ENCODE measurements at places on chromosomes 6 and 20.

GRCh38 chr6:48048451-48049146, 62.4 kb downstream of the PTCHD4 start:
- DNase-seq, result no peak

GRCh38 chr20:41616228-41616627, 1.9 kb downstream of the CHD6 start:
- DNase-seq, result no peak

- DNase-seq, result no peak
Observed at GRCh38 chr6:38973178-38974057, 75.2 kb upstream of the GLP1R start.

DNA sequence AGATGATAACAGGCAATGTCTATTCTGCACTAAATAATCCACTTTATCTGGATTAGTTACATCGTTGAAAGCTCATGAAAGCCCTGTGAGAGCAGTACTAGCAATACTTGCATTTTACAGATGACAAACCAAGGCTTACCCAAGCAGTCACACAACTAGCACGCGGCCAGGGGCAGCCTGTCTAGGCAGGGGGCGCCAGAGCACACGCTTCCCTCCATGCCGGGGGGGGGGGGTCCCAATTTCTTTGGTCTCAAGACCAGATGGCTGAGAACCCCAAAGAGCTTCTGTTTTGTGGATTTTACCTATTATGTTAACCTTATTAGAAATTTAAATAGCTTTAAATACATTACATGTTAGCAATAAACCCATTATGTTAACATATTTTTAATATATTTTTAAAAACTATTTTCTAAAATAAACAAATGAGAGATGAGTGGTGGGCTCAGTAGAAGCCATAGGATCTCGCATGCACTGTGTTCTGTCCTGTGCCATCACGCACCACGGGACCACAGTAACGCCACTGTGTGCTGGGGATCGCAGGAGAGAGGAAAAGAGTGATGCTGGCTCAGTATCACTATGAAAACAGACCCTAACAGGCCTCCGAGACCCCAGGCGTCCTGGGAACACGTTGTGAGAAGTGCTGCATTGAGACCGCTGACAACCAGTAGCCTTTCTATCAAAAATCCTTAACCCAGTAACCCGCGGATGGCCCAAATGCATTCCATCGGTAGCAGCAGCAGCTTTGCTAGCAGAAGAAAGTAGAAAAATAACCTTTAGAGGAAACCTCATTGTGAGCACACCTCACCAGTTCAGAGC, 5.3 kb upstream of the PRR18 start:
- DNase-seq, result peak; percentile 65

DNA sequence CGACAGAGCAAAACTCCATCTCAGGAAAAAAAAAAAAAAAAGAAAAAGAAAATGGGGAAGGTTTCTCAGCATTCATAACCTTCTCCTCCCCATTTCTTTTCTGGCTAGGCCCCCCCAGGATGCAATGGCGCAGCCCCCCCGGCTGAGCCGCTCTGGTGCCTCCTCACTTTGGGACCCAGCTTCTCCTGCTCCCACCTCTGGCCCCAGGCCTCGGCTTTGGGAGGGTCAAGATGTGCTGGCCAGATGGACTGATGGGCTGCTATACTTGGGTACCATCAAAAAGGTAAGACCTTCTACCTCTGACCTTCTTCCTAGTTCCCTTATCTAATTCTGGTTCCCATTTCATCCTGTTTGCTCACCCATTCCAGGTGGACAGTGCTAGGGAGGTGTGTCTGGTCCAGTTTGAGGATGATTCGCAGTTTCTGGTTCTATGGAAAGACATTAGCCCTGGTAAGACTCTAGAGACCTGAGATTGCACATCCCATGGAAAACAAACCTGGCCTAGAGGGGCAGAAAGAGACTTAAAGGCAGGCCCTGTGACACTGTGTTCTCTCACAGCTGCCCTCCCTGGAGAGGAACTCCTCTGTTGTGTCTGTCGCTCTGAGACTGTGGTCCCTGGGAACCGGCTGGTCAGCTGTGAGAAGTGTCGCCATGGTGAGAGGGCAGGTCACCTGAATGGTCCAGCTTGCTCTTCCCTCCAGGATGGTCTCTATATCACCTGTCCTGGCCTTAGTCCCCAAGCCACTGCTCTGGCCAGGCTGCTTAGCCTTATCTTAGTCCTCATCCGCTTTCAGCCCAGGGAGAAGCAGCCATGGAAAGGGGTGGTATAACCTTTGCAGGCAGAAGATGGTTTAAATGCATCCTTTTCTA, 1.6 kb downstream of the PHF1 start:
- DNase-seq, result no peak

GRCh38 chr20:1449370-1449769, 17.3 kb downstream of the NSFL1C start:
- no peak for DNase-seq

DNA sequence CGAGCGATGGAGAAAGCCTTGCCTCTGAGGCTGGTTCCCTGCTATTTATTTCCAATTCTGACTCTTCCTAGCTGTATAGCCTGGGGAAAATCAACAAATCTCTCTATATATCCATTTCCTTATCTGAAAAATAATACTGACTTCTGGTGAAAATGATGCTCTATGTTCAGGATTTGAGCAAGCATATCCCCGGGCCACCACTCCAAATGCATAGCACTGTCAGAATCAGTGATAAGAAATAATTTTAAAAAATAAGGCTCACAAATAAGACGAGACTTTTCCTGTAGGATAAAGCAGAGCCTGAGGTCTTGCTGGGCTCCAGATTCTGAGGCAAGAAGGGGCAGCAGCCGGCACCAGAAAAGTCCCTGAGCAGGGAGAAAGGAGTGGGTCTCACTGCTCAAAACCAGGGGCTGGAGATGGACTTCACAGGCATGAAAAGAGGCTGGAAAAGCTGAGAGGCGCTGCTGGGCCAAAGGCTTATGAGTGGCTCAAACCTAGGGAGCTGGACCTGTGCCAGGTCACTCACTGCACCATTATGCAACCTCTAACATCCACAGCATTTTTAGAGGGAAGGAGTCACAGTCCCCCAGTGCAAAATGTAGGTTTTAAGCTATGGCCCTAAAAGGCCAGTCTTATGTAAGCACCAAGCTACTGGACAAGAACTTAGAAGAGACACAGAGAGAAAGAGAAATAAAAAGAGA, 48.1 kb upstream of the SLC17A4 start:
- DNase-seq, result no peak

DNA sequence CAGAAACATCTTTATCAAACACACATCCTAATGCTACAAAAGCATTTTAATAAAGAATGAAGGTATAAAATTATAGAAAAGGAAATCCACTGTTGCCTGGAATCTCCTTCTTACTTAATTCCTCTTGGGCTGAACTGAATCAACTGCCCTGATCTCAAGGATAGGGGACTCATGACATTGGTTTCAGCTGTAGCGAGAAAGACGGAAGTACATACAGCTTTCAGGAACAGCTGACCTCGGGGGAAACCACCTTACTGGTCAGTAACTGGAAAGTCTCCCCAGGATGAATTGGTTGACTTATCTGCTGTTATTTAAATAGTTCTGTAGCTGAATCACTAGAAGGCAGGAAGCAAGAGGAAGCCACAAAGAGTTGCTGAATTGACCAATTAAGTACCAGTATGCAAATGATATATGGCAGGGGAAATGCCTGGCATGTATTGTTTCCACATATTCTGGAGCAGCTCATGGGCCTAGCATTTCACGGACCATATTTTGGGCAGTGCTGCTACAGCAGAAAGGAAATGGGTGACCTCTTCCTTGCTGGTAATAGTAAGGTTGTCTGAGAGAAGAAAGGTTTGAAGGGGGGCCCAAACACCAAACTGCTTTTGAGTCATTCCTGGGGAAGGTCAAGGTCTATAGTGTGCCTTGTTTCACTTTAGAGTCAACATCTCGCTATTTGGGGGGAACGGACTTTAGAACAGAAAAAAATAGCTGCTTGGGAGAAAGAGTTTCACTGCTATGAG, 43.7 kb upstream of the MAP7 start:
- no peak for DNase-seq

- no peak for DNase-seq
Observed at GRCh38 chr6:140062043-140063020, 687.9 kb upstream of the CITED2 start.

GRCh38 chr6:11754625-11755271, 23.9 kb downstream of the ADTRP start:
- no peak for DNase-seq

DNA sequence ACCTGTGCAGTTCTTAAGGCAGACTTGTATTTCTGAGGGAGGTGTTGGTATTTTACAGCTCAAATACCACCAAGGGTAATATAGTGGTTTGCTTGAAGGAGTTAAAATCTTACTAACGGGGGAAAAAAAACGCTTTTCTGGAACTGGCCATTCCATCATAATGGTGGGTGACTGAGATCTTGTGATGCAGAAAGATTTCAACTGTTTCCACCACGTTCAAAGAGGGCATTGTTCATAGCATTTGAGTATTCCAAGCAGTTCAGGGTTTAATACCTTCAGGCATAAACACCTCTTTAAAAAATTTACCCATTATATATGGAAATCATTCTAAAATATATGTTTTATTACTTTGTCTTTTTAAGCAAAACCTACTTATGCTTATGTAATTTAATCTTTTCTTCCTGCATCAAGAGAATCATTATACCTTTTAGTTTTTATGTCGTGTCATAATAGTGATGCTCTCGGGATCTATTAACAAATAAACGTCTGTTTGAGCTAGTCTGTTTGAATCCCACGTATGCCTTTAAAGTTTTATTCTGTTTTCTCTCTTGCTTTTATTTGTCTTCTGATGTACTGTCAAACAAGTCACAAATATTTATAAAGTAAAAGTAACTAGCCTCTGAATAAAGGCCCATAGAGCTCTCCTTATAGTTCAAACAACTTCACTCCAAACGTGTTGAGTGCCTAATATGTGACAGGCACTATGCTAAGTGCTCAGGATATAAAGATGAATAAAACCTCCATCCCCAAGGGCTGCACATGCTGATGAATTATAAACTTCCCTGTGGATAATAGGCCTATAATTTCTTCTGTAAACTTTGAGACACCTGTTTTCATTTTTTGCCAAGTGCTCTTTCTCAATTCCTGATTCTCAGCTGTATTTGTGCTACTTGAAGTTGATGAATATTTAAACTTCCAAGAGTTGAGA, 298.8 kb upstream of the FERMT1 start:
- no peak for DNase-seq

- DNase-seq, result no peak
Observed at GRCh38 chr6:137370871-137371633, 123.1 kb downstream of the OLIG3 start.

DNA sequence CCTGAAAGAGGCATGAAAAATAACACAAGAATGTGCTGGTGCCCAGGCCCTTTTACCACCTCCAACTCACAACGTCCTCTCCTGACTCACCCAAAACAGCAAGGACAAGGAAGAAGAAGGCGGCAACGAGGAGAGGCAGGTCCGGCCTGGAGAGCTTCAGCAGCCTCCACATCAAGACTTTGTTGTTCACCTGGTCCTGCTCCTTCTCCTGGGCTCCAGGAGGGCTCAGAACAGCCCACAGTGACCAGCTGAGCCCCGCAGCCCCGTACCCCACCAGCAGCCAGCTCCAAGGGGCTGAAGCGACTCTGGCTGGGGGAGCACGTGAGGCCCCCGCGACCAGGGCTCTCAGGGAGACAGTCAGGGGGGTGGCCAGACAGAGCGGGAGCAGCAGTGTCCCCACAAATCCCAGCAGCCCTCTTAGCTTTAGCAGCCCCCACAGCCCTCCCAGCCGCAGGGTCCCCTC, 857 bp downstream of the TAP2 start:
- DNase-seq, result no peak
